GM04504 (cell line): ENCODE measurements at places on chromosomes 1 and 21.

- DNase-seq: no peak
Observed at GRCh38 chr1:90154711-90155110, 159.8 kb downstream of the ZNF326 start.

GRCh38 chr1:44511769-44512168 lies 106.7 kb downstream of the RNF220 start:
- DNase-seq: no peak

- no peak for DNase-seq
Observed at GRCh38 chr1:156559797-156560385, 12.5 kb downstream of the IQGAP3 start.

- no peak for DNase-seq
Observed at GRCh38 chr1:227796359-227796915, 19.0 kb upstream of the PRSS38 start.

DNA sequence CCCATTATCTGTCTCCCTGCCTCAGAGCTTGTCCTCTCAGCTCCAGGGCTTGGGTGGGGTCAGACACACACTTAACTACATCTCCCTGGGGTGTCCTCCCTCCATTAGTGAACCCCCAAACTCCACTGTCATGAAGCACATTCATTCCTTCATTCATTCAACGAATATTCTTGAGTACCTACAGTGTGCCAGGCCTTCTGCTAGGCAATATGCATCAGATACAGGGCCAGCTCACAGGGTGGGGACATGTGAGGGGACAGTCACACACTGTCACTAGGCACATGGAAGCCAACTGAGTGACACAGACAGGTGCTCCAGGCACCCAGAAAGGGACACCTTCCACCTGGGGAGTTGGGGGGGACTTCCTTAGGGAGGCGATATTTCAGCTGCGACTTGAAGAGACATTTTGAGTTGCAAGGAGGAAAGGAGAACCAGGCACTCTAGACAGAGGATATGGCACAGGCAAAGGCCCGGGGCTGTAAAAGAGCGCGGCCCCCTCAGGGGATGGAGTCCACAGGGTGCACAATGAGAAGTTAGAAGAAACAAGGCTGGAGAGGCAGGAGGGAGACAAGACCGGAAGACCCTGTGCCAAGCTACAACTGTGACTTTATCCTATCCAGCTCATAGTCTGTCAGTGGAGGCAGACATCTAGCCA lies 8.7 kb upstream of the S100A8 start:
- DNase-seq: no peak

DNA sequence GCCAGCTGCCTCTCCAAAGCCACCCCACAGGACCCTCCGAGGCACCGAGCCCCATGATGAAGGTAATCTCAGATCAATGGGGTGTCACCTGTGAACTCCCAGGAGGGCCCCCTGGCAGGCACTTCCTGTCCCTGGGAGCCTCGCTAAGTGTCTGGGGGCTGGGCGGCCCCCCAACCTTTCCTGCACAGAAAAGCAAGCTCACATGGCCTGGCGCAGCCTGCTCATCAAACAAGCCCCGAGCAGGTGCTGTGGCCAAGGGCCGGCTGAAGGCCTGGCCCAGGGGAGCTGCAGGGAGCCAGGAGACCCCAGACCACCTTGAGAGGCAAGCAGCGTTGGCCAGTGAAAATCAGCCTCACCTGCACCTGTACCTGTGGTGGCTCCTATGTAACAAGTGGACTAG lies 2.9 kb downstream of the RIPK4 start:
- DNase-seq: no peak

- no peak for DNase-seq
Observed at GRCh38 chr1:4308806-4309205, 345.6 kb upstream of the AJAP1 start.
